ENCODE measurements at places on chromosomes 1 and 21. TPM values are rescaled to one million over a fixed set of nuclear protein-coding genes. Genes with fewer than 3 reads are reported as not detected.

Gene AGMAT
- 1.4 TPM for total RNA-seq

Gene BNIPL
- 55.8 TPM for total RNA-seq

Gene USH2A
- not detected for total RNA-seq

Gene CR1L
- not detected for total RNA-seq

Gene FGR
- 1.3 TPM for total RNA-seq

Gene NECAP2
- total RNA-seq = 38.1 TPM

Gene S100A1
- 0.44 TPM for total RNA-seq

Gene OR2T5
- not detected for total RNA-seq

Gene TNFRSF1B
- 4.1 TPM for total RNA-seq

Gene GJA4
- total RNA-seq = 2.0 TPM

Gene BRWD1
- 20.5 TPM for total RNA-seq

Gene E2F2
- 13.9 TPM for total RNA-seq

Gene GPR37L1
- total RNA-seq = 0.12 TPM

Gene TMEM269
- total RNA-seq = 0.08 TPM

Gene TSACC
- total RNA-seq = 0.80 TPM

Gene OR14K1
- total RNA-seq = not detected

Gene RAP1GAP
- 3.0 TPM for total RNA-seq

Gene CD84
- total RNA-seq = 1.2 TPM

Gene LRRC38
- not detected for total RNA-seq

Gene FAM151A
- total RNA-seq = not detected

Gene FNBP1L
- 8.5 TPM for total RNA-seq

Gene S100A7
- total RNA-seq = 5,647 TPM

Gene GNAT2
- not detected for total RNA-seq

Gene OR2G6
- not detected for total RNA-seq
